ENCODE measurements at places on chromosomes 1 and 21.

DNA sequence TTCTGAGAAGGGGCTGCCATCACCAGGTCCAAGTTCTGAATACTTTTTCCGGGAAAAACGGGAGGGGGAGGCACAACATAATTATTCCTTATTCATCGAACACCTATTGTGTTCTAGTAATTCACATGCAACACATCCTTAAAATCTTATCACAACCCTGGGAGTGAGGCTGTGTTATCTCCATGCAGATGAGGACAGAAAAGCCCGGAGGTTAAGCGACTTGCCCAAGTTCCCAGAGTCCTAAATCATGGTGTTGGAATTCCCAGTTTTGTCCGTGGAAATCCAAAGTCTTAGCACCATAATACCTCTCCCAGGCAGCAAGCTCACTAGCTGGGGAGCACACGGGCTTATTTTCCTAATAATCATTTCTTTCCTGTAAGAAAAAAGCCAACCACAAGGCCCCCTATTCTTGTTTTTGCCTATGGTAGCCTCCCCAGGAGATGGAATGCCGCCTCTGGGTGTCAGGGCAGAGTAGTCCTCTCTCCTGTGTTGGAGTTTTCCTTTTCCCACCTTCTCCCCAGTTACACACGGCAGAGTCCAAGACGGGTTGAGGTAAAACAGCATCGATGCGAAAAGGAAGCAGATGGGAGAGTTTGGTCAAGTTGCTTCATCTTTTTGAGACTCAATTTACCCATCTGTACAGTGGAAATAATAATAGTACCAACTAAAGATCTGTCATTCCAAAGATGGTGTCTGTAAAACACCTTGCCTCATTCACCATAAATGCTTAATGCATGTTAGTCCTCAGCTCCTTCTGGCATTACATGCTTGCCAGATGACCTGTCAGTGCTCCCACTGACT is 228.0 kb upstream of the TMEM51 start:
- no peak for DNase-seq

GRCh38 chr1:247156787-247157232 is 15.0 kb downstream of the ZNF124 start:
- peak; percentile 56 for DNase-seq

DNA sequence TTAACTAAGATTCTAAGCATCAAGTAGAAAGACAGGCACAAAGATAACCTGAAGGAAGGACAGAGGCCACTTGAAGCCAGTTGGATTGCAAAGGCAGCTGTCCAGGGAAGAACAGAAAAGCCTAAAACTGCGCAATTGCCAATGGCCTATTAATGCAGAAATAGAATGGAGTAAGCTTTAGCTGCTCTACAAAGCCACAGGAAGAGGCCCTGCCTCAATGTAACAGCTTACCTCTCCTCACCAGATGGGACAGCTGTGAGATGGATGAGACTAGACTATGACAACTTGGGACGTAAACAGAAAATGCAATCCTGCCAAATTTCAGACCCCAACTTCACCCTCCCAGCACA is 176.5 kb downstream of the EIF4G3 start:
- DNase-seq = no peak

- no peak for DNase-seq
These were observed 7.2 kb downstream of the KISS1 start for GRCh38 chr1:204188959-204189639.

GRCh38 chr1:40734882-40735628 is 43.6 kb downstream of the NFYC start:
- no peak for DNase-seq

DNA sequence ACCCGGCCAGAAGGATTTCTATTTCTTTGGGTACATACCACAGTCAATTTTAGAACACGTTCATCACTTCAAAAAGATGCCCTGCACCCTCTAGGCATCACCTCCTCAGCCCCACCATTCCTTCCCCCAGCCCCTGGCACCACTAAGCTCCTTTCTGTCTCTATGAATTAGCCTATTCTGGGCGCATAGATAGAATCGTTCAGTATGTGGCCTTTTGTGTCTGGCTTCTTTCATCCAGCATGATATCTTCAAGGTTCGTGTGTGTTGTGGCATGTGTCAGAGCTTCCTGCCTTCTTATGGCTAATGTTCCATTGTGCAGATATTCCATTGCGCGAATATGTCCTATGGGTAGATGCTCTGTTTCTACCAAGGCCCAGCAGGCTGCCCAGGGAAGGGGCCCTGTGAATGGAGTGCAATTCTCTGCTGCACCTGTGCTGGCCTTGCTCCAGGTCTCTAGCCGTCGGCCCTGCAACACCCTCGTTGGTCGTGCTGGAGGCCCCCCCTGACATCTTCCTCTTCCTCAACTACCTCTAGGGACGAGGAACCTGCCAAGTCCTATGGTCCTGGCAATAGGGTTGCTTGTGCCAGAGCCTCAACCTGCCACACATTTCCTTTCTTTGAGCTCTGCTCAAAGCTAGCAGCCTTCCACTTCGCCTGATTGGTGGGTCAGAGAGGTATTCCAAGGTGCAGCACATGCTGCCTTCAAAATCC is 113.5 kb downstream of the RIPK4 start:
- DNase-seq = no peak

- no peak for DNase-seq
These were observed 1496.4 kb downstream of the MRPL39 start for GRCh38 chr21:24110846-24111245.

- no peak for DNase-seq
These were observed 198.6 kb downstream of the GRIK3 start for GRCh38 chr1:36835696-36836095.
